ENCODE measurements at places on chromosomes 12 and 14. TPM values are rescaled to one million over a fixed set of nuclear protein-coding genes. Genes with fewer than 3 reads are reported as not detected.

Gene LRRC43
- polyA plus RNA-seq = not detected

Gene NT5DC3
- 0.93 TPM for polyA plus RNA-seq

Gene CPNE6
- polyA plus RNA-seq = not detected

Gene TMEM52B
- 1.7 TPM for polyA plus RNA-seq

Gene KLRD1
- 0.06 TPM for polyA plus RNA-seq

Gene FAM186B
- not detected for polyA plus RNA-seq

Gene KRT73
- polyA plus RNA-seq = not detected

Gene CMA1
- not detected for polyA plus RNA-seq
